ENCODE measurements at places on chromosomes 1 and 21.

DNA sequence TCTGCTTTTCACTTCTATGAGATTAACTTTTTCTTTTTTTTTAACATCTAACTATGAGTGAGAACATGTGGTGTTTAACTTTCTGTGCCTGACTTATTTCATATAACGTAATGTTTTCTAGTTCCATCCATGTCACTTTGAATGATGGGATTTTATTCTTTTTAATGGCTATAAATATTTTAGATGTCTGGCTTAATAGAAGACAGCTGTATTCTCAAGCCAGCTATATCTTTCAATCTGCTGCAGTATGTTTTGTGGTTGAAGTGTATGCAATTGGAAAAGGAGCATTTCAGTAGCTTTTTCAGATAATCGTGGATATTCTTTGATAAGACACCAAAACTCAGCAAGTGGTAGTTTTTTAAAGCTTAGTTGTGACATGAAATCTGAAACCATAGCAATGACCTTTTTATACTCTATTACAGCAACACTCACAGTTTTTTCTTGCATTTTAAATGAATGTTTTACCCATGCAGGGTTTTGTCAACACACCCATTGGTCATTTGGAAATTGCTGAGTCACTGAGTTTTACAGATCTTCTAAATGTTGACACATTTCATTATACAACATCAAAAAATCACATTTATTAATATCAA lies 5.7 kb upstream of the SVBP start:
- DNase-seq = no peak
- no peaks in the 10 kb centered on the region for H3K27me3 ChIP-seq
- no peak overlapping the region for H3K4me3 ChIP-seq
- H3K27ac ChIP-seq = no peak overlapping the region
- H3K4me1 ChIP-seq = no peaks in the 10 kb centered on the region

DNA sequence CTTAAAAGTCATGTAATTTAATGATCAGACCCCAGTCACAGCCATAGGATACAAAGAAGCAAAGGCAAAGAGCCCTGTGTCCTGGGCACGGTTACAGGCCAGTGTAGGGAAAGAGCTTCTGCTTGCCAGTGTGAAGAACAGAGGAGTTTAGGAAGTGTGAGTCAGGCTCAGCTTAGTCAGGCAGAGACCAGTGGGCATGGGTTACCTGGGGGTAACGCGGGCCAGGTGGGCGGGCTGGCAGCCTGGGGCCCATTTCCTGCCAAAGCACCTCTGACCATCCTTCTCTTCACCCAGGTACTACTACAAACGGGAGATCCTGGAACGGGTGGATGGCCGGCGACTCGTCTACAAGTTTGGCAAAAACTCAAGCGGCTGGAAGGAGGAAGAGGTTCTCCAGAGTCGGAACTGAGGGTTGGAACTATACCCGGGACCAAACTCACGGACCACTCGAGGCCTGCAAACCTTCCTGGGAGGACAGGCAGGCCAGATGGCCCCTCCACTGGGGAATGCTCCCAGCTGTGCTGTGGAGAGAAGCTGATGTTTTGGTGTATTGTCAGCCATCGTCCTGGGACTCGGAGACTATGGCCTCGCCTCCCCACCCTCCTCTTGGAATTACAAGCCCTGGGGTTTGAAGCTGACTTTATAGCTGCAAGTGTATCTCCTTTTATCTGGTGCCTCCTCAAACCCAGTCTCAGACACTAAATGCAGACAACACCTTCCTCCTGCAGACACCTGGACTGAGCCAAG lies 4.7 kb downstream of the ELF3 start:
- peaks cover 4% of the 10 kb centered on the region for H3K4me1 ChIP-seq
- H3K27ac ChIP-seq = no peak overlapping the region
- H3K27me3 ChIP-seq = no peaks in the 10 kb centered on the region
- no peak for DNase-seq
- peaks cover 45% of the 10 kb centered on the region for H3K36me3 ChIP-seq

- DNase-seq = peak; percentile 83
- no peaks in the 10 kb centered on the region for H3K27me3 ChIP-seq
- H3K4me3 ChIP-seq = no peak overlapping the region
- H3K27ac ChIP-seq = no peak overlapping the region
- no peaks in the 10 kb centered on the region for H3K36me3 ChIP-seq
- no peaks in the 10 kb centered on the region for H3K4me1 ChIP-seq
Observed at GRCh38 chr1:112358798-112359408, 37.1 kb upstream of the CTTNBP2NL start.

- H3K27ac ChIP-seq = no peak overlapping the region
- H3K4me3 ChIP-seq = no peak overlapping the region
- no peaks in the 10 kb centered on the region for H3K27me3 ChIP-seq
- no peaks in the 10 kb centered on the region for H3K36me3 ChIP-seq
- no peak for DNase-seq
Observed at GRCh38 chr21:32173121-32173724, 105.6 kb downstream of the MIS18A start.

- no peak for DNase-seq
- no peak overlapping the region for H3K4me3 ChIP-seq
- no peaks in the 10 kb centered on the region for H3K36me3 ChIP-seq
- H3K4me1 ChIP-seq = no peaks in the 10 kb centered on the region
Observed at GRCh38 chr1:100752791-100753190, 33.2 kb downstream of the VCAM1 start.

DNA sequence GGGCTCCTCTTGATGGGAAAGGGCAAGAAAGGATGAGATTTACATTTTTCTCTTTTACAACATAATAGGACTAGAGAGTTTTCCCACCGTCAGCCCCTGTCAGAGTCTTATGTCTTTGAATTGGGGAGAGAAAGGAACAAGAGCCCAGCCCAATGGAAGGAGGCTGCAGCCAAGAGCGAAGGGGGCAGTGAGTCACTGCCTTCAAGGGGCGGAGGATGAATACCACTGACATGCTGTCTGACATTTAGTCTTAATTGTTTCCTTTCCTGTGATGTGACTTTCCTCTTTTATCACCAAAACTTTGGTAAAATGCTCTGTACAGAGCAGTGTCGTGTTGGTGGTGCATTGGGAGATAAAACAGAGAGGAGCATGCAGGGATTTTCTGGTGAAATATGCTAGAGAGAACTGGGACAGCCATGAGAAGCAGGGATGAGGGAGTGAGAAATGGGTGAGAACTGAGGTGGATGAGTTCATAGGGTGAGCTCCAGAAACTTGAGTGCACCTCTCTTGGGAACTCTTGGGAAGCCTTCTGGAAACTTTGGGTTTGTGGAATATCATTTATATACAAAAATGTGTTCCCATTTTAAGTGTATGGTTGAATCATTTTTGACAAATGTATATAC lies 179.9 kb upstream of the FGGY start:
- H3K27ac ChIP-seq = no peak overlapping the region
- H3K27me3 ChIP-seq = no peaks in the 10 kb centered on the region
- H3K4me1 ChIP-seq = no peaks in the 10 kb centered on the region

GRCh38 chr1:242178924-242179708 lies 180.2 kb upstream of the MAP1LC3C start:
- DNase-seq = no peak
- peaks cover 13% of the 10 kb centered on the region for H3K36me3 ChIP-seq
- peak overlapping the region; percentile 50 for H3K4me3 ChIP-seq
- no peak overlapping the region for H3K27ac ChIP-seq
- peaks cover 11% of the 10 kb centered on the region for H3K4me1 ChIP-seq
- H3K27me3 ChIP-seq = no peaks in the 10 kb centered on the region

DNA sequence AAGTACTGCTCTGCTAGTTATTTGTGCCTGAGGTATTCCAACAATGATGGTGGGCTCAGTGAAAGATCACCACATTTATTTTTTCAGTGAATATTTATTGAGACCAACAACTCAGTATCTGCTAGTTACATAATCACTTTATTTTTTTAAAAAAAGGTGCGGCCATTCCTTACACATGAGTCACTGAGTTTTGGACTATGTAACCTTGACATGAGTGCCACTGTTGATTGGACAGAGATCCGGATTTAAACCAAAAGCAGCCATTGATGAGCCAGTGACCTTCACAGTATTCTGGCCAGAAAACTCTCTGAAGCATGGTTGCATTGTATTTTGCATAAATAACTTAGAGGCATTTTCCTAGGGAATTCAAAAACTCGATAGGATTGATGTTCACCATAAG lies 79.5 kb downstream of the NUF2 start:
- H3K27me3 ChIP-seq = no peaks in the 10 kb centered on the region
- peaks cover 7% of the 10 kb centered on the region for H3K4me1 ChIP-seq
- H3K4me3 ChIP-seq = no peak overlapping the region
- no peaks in the 10 kb centered on the region for H3K36me3 ChIP-seq
- no peak overlapping the region for H3K27ac ChIP-seq

DNA sequence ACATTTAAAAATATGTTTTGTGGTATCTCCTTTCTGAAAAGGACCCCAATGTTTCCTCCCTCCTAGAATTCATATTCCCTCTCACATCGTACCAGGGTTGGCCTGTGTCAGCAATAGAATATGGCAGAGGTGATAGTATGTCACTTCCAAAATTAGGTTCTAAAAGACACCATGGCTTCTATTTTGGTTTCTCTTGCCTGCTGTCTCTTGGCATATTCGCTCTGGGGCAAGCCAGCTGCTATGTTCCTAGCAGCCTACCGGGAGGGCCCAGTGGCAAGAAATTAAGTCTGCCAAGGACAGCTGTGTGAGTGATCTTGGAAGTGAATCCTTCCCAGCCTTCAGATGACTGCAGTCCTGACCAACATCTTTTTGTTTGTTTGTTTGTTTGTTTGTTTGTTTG lies 92.9 kb upstream of the PPM1J start:
- no peak for DNase-seq
- H3K27ac ChIP-seq = no peak overlapping the region
- H3K4me3 ChIP-seq = no peak overlapping the region
- peaks cover 6% of the 10 kb centered on the region for H3K4me1 ChIP-seq
- no peaks in the 10 kb centered on the region for H3K36me3 ChIP-seq
- H3K27me3 ChIP-seq = no peaks in the 10 kb centered on the region

- no peak overlapping the region for H3K27ac ChIP-seq
- H3K36me3 ChIP-seq = no peaks in the 10 kb centered on the region
- no peak overlapping the region for H3K4me3 ChIP-seq
- DNase-seq = no peak
- no peaks in the 10 kb centered on the region for H3K4me1 ChIP-seq
Observed at GRCh38 chr1:247407180-247407616, 8.8 kb upstream of the NLRP3 start.

- peak overlapping the region; percentile 85 for H3K4me3 ChIP-seq
- H3K4me1 ChIP-seq = no peaks in the 10 kb centered on the region
- no peaks in the 10 kb centered on the region for H3K27me3 ChIP-seq
Observed at GRCh38 chr21:17454315-17455027, 58.4 kb upstream of the CXADR start.

DNA sequence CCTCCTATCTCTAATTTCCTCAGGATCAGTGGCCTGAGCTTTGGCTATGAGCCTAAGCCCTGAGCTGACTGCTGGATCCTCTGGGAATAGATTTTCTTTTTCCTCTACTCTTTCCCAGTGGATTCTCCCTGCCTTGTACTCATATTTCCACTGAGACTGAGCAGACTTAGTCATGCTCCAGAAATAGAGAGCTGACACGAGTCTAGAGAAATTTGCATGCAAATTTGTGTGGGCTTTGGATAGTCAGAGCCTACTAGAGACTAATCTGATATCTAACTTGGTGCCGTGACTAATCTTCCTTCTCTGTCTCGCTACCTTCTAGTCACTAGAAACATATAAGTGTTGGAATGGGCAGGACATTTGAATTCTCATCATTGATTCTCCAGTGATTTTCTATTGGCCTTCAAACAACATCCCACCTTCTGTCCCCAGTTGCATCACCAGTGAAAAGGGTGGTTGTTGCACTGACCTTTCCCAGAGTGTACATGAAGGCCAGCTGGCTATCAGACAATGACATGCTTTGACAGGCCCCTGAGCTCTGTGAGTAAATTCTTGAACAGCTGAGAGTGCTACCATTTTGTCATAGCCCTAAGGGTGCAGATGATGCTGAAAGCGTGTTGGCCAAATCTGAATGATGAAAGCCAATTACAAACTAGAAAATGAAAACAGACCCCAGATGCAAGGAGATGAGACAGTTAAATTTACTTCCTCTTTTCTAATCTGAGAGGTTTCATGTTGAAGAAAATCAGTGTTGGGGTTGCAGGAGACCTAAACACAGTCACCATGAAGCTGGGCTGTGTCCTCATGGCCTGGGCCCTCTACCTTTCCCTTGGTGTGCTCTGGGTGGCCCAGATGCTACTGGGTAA lies at the start of gene FCRLA:
Gene FCRLA, plus strand, starts transcription at position 748 of the 866 bp plus-strand sequence. Its CDS starts 36 bp downstream, at position 784.
- H3K27ac ChIP-seq = no peak within 1 kb of the TSS
- H3K36me3 ChIP-seq = no peaks in the 10 kb centered on the region
- no peak for DNase-seq
- no peaks in the 10 kb centered on the region for H3K27me3 ChIP-seq
- H3K4me1 ChIP-seq = no peaks in the 10 kb centered on the region
- H3K4me3 ChIP-seq = no peak within 1 kb of the TSS

DNA sequence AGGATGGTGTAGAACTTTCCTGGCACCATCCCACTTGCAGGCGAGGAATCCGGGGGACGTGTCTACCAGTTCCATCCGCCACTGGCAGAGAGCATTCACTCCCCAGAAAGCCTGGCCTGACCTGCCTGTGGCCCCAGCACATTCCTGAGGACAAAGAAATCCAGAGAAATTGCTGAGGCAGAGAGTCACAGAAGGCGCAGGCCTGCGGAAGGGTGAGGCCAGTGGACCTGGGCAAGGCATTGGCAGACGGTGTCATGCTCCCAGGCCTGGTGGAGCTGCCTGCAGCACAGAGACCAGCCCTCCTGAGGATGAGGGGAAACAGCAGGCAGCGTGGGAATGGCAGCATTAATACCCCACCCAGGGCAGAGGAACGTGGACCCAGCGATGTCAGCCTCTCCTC lies 81.2 kb upstream of the F3 start:
- H3K27me3 ChIP-seq = no peaks in the 10 kb centered on the region
- H3K27ac ChIP-seq = no peak overlapping the region
- peaks cover 5% of the 10 kb centered on the region for H3K4me1 ChIP-seq
- no peak overlapping the region for H3K4me3 ChIP-seq
- no peak for DNase-seq

DNA sequence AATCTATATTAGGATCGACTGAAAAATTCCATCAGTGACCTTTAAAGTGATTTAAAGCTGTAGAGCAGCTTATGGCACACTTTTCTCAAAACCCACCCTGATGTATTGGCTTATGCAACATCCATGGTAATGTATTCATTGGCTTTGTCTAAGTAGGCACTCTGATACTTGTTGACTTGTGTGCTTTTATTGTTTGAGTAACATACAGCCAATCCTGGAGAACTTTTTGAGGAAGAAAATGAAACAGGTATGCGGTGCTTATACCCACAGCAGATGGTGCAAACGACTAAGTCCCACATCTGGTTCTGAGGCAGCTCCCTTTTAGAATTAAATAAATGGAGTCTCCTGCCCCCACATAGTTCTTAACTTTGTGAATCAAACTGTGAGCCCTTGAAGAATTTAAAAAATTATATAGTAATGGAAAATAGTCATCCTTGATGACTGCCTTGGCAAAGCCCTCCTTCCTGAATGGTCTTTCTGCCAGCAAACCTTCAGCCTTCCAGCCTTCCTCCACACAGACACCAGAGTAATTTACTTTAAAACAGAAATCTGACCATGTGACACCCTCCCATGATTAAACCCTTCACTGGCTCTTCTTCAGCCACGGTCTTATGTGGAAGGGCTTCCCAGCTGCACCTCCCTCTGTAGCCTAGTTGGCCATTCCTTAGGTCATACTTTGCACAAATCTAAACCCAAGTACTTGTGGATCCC lies 116.0 kb downstream of the BCAR3 start:
- H3K4me1 ChIP-seq = no peaks in the 10 kb centered on the region
- H3K27ac ChIP-seq = no peak overlapping the region
- peaks cover 22% of the 10 kb centered on the region for H3K36me3 ChIP-seq
- H3K4me3 ChIP-seq = no peak overlapping the region
- H3K27me3 ChIP-seq = no peaks in the 10 kb centered on the region
- DNase-seq = no peak
